CD4-positive, alpha-beta T cell treated with Interleukin-2 at 100 ng/mL for 4 hours (primary cell): ENCODE measurements at places on chromosomes 5 and 9.

DNA sequence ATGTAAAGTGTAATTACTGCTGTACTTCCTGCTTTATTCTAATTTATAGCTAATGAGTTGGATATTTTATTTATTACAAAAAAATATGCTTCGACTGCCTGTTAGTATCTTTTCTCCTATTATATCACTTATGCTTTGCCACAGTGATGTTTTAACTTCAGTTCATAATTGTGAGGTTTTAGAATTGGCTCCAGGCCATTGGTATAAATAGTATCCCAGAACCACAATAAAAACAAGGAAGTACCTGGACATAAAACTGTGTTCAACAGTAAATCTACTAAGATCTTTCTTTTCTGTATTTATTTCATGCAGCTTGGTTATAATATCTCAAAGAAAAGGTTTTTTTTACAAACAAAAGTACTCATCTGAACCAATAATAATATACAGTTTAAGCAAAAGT is 354.3 kb upstream of the CDH9 start:
- DNase-seq = no peak

DNA sequence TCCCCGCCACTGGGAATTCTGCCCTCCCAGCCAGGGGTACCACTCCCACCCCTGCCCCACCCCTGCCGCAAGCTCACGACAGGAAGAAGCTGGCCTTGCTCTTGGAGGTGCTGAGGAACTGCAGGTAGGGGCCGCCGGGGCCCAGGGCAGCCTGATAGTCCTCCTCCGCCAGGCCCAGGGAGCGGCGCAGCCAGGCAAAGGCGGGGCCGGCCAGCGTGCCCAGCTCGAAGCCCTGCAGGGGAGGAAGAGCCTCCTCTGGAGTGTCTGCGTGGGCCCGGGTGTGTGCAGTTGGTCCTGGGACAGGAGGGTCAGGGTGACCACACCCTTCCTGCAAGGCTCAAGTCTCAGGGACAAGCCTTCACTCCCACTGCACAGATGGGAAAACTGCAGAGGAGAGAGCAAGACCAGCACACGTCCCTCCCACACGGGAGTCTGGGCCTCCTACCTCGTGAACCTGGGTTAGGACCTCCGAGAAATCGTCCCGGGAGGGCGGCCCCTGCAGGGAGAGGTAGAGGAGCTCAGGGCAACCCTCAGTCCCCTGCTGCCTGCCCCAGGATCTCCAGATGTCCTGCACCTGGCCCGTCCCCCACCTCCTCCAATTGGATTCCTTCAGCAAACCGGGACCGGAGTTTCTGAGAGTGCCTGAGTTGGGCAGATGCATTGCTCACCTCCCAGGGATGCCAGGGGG is 2.4 kb downstream of the PIP5KL1 start:
- no peak for DNase-seq

DNA sequence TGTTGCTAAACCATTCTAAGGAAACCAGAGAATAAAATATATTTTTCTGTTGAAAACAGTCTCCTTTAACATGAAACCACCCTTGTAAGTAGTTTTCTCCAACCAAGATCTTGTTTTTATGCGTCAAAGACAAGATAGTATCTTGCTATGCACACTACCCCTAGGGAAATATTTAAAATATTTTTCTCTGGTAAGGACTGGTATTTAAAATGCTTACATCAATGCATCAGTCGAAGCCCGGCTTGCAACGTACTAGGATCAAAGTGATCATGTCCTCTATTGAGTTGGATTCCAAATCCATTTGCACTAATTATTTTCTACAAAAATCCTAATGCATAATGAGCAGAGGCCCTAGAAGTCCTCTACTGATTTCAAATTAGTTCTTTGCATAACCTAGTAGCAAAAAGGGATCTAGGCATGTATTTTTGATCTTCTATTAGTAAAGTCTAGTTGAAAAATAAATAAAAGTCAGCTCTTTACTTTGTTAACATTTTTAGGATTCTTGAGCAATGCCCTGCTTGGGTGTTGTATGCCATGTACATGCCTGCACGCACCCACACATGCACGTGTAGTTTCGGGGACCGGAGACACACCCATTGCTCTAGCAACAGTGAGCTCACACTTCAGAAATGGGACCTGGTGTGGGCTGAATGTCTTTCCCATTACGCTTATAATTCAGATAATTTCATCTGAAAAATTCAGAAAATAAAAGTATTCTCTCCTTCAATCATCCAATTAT is 165.0 kb upstream of the GPR151 start:
- DNase-seq = no peak

GRCh38 chr5:59842999-59843398 is 50.5 kb downstream of the PDE4D start:
- no peak for DNase-seq

DNA sequence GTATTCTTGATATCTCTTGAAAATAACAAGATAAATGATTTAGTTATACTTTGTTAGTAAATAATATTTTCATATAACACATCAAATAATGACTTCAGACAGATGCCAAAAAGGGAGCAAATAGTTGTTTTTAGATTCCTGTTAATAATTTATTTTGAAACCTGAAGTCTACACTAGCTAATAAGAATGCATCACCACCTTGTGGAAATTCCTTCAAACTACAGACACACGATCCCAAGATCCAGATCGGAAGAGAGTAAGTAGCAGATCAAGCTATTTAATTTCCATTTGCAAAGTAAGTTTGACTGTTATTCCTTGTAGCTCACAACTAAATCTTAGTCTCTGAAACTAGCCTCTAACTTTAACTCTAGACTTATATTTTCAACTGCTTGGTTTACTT is 35.5 kb upstream of the ISL1 start:
- no peak for DNase-seq

DNA sequence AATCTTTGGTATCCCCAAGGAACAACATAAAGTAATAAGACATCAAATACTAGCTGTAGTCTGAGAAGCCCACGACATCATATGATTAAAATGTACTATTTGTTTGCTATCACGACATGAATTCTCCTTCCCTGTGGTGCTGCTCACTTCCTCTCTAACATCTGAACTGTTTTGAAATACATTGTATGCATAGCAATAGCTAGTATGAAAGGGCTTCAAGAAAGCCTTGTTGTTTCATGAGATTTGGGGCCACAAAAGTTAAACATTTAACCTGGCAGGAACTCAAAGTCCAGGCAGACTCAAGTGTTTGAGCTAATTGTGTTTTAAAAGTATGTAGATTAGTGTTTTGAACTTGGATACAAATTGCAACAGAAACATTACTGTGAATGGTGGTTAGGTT is 237.4 kb upstream of the PTGER4 start:
- DNase-seq = no peak

GRCh38 chr5:150449517-150450339 is at the start of gene RPS14:
Gene RPS14 (minus strand): TSS chr5:150449739. CDS start chr5:150447733, 2,006 bp downstream.
- peak; percentile 93 for DNase-seq

GRCh38 chr9:126523611-126524111 is 90.1 kb upstream of the LMX1B start:
- DNase-seq = peak; percentile 62

GRCh38 chr9:133943781-133944745 is 48.1 kb downstream of the VAV2 start:
- no peak for DNase-seq

DNA sequence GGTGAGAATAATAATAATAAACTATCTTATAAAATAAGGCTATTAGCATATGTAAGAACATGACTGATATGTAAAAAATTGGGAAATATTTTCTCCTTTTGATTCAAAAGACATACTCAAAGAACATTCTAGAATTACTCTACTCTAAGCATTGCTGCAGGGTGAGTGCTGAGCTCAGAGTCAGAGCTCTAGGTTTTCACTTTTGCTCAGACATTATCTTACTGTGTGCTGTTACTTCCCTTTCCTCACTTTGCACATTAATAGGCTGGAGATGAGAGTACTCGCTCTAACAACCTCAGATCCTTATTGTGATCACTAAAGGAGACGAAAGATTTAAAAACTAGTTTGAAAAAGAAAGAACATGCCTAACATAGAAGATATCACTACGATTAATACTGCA is 99.4 kb upstream of the C9orf72 start:
- DNase-seq = no peak

DNA sequence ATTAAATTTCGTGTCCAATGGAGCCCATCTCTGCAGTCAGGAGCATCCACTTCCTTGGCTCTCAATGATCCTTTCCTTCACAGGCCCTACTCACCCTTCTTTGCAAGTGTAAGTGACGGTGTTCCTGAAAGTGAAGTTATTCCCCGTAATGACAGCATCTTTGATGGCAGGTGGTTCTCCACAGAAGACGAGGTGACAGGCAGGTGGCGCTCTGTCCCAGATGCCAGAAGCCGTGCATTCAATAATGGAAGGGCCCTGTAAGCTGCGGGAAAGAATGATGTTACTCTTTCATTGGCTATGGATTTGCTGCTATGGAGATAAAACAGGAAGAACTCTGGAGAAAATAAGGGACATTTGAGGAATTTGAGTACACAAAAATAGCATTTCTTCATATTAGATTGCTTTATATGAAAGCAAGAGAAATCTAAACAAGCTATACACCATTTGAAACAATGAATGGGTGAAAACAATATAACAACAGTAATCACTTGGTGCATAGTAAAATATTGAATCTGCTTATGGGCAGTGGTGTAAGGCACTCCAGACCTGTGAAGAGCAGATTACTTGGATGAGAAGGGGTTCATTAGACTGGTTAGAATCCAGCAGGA is 89.9 kb upstream of the TXNDC8 start:
- DNase-seq = no peak

- DNase-seq = no peak
These were observed 11.4 kb downstream of the VDAC1 start for GRCh38 chr5:133993185-133993936.

DNA sequence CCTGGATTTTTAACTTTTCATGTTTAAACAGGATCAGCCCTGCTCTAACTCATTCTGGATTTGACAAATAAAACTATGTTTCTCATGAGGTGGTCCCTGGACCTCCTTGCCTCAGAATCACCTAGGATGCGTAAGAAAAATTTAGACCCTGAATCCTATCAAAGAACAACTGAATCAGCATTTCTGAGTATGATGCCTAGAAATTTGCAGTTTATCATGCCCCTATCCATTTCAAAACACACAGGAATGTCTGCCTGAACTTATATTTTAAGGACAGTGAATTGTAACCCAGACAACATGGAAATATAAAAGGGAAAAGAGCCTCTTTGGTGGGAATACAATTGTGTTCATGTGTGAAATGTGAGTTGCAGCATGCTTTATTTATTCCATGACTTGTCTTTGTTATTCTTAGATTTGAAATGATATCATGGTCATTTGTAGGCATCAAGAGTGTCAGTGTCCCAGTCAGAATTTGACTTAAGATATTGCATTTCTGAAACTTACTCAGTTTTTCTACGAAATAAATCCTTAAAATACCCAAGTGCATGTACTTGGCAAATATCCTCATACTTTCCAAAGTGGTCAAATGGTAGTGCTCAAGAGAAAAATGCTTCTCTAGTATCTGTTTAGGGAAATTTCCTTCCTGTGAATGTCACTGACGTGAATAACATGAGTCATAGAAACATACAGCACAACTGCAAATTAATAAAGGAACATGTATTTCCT is 144.3 kb downstream of the GIN1 start:
- no peak for DNase-seq

DNA sequence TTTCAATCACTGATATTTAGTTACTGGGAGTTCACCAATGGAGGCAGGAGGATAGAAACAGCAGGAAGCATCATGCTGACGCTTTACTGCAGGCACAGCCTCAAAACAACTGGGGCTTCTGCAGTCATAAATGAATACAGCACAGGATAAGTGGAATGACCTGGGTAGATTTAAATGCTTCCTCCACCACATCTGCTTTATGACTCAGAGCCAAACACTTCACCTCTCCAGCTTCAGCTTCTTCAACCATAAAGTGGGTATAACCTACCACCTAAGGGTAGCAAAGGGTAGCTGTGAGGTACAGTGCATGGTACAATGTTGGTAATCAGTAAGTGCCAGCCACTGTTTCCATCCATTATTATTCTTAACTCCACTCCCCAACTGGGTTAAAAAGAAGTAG is 28.4 kb downstream of the RASEF start:
- DNase-seq = no peak

DNA sequence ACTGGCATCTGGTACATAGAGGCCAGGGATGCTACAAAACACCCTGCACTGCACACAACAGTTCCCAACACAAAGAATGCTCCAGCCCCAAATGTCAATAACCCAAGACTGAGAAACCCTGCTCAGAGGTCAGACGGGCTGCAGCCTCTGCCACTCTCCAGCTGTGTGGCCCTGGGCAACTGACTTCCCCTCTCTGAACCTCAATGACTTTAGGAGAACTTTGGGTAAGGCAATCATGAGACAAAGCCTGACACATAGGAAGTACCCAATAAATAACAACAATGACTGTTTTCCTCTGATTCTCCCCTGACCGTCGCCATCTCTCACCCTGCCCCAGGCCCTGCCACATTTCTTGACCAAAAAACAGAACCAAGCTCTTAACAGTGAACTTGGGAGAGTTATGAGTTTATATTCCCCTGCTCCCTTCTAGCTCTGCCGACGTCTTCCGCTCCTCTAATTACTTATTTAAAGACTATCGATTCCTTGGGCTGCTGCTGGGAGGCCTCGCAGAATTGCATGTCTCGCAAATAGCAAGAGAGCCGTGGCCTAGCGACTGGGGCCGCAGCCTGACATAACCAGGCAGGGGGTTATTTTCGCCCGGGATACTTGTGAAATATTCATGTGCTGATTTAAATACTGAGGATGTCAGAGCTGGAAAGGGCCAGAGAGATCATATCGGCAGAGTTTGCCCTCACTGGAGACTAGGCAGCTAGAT is 24.5 kb upstream of the CRB2 start:
- no peak for DNase-seq

DNA sequence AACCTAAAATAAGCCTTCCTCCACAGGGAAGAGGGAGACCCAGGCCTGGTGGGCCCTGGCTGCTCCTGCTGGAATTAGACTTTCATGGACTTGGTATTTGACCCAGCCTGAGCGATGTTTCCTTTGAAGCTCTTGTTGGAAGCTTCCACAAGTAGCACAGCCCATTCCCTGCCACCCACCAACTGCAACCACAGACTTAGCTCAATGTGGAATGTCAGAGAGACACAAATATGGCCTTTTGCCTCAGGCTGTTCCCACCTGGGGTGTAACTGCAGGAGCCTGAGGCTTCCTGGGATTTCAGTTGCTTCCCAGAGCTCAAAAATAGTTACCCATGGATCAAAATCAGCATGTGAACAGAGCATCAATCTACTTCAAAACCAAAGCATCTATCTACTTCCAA is 70.3 kb upstream of the LHFPL2 start:
- DNase-seq = no peak

GRCh38 chr9:83701769-83702168 is 6.0 kb downstream of the UBQLN1 start:
- no peak for DNase-seq

GRCh38 chr9:29078063-29078666 is 1504.9 kb upstream of the C9orf72 start:
- DNase-seq = no peak

- DNase-seq = no peak
These were observed 38.6 kb downstream of the ELOVL7 start for GRCh38 chr5:60805463-60805862.

- DNase-seq = no peak
These were observed 420.3 kb downstream of the GABRG2 start for GRCh38 chr5:162487528-162488525.
